ENCODE measurements at places on chromosomes 13 and 19.

GRCh38 chr13:33483471-33483870 is 197.9 kb upstream of the STARD13 start:
- no peak for DNase-seq

DNA sequence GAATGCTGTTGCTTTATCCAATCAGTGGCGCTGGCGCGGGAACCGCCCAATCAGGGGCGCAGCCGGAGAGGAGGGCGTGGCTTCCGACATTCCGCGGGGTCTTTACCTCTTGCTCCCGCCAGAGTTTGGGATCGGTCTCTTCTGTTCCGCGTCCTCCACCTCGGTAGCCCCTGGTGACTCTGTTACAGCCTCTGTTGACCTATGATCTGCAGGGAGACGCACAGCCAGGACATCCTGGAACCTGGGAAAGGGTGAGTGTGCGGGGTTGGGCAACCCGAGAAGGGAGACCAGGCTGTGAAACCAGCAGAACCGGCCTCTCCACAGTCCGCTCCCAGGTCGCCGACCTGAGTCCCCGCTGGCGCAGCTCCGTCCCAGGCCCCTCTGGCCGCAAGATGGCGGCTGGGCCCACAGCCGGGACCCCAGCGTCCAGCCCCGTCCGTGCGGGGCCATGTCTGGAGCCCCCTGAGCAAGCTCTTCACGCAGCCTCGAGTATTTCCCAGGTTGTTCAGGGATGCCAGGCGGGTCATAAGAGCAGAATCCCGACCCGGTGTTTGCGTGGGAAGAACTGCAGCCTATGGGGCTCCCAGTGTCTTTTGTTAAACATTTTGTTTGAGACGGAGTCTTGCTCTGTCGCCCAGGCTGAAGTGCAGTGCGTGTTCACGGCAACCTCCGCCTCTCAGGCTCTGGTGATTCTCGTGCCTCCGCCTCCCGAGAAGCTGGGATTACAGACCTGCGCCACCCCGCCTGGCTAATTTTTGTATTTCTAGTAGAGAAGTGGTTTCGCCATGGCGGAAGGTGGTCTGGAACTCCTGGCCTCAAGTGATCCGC is 4.4 kb upstream of the ZNF681 start:
- peak; percentile 66 for DNase-seq

DNA sequence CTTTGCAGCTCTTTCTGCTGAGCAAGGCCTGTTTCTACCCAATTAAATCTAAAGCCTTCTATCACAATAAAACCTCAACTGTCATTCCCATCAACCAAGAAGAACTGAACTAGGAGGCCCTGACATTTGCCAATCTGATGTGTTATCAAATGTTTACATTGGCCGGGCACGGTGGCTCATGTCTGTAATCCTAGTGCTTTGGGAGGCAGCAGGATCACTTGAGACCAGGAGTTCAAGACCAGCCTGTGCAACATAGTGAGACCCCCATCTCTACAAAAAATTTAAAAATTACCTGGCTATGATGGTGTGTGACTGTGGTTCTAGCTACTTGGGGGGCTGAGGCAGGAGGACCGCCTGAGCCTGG is 2.8 kb upstream of the FBXO17 start:
- DNase-seq: no peak

- no peak for DNase-seq
These were observed 80.1 kb downstream of the IPO5 start for GRCh38 chr13:98033277-98034247.

GRCh38 chr13:107721125-107721869 is 494.0 kb downstream of the LIG4 start:
- DNase-seq: no peak

- DNase-seq: peak; percentile 12
These were observed 38.6 kb downstream of the LIG4 start for GRCh38 chr13:108176685-108177274.

GRCh38 chr19:30430206-30430734 is 58.1 kb downstream of the ZNF536 start:
- no peak for DNase-seq

GRCh38 chr13:112783978-112784371 is 94.1 kb downstream of the ATP11A start:
- no peak for DNase-seq

DNA sequence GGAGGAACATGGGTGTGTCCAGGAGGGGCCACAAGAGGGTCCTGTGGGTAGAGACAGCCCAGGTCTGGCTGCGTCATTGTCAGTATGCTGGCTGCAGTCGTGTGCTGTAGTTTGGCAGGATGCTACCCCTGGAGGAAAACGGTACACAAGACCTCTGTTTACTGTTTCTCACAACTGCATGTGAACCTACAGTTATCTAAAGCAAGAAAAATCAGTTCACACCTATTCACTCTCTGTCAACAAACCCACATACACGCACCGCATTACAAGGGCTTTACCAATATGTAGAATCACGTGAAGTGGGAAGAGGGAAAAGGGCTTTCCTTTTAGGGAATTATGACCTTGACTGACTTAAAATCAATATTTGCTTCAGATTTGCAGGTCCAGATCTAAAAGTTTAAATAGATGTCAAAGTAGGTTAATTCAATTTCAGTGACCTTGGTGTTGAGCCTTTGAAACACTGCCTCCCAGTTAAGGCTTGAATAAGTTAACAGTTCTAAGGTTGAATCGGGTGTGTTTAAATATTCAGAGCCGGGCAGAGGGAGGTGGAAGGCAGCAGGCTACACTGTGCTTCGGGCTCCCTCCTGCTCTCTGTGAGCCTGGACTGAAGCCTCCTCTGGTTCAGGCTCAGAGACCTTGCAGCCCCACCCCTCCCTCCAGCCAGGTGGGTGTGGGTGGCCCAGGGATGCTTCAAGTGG is 17.2 kb upstream of the MCF2L start:
- no peak for DNase-seq

DNA sequence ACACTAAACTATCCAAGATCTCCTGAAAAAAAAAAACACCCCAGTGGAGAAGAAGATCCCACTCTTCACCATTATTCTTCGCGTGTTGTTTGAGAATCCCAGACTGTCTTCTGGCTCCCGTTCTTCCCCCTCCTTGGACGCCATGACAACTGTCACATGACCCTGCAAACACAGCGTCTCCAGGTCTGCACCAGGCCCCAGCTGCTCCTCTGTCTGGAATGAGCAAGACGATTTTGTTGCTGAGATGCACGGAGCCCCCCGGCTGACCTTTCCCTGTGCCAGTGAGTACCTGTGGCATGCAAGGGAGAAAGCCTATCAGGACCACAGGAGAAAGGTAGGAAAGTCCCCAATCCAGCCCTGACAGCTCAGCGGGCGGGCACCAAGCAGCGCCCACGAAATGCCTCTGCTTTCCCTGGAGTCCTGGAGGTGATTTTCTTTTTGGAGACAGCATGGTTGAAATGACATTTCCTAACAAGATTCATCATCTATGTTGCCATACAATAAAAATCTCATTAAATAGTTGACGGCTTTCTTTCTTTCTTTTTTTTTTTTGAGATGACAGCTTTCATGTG is at the start of gene CFAP97D2:
Gene CFAP97D2 (plus strand): TSS at position 171 of the 572 bp plus-strand sequence. CDS start 74 bp downstream, at position 245.
- DNase-seq: no peak

DNA sequence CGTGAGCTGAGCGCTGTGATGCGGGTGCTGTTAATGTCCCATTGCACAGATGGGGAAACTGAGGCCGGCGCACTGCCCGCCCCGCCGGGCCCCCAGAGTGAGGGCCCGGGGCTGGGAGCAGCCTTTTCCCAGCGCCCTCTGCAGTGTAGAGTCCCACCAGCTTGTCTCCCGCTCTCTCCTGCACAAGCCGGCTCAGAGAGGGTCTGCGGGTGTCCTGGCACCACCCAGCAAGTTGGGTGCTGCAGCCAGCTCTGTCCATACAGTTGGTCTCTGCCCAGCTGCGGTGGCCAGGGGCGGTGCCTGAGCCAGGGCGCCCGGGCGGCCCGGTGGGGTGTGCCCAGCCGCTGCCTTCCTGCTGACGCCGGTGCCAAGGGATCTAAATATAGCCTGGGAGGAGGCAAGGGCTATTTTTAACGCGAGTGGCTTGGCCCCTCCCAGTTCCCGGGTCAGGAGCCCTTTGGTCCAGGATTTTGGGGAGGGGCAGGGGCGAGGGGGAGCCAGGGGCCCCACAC is 19.3 kb downstream of the GADD45B start:
- DNase-seq: no peak

GRCh38 chr13:76921516-76921915 is 26.8 kb upstream of the ACOD1 start:
- DNase-seq: no peak

GRCh38 chr13:113886561-113887112 is 22.8 kb upstream of the GAS6 start:
- DNase-seq: no peak

DNA sequence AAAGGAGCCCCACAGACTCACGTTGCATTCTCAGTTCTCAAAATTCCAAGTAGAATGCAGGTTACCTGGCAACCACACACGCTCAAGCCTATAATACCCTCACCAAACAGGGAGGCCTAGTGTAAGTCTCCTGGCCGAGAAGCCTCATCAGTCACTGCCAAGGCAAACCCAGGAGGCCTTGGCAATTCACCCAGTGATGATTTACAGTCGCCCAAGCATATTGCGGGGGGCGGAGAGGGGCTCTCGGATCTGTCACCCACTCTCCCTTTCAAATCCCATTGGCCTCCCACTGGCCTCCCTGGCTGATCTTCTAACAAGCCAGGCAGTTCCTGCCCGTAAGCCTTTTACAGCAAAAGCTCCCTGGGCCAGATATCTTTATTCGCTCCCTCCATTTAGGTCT is 1.1 kb downstream of the AKAP8L start:
- DNase-seq: no peak

DNA sequence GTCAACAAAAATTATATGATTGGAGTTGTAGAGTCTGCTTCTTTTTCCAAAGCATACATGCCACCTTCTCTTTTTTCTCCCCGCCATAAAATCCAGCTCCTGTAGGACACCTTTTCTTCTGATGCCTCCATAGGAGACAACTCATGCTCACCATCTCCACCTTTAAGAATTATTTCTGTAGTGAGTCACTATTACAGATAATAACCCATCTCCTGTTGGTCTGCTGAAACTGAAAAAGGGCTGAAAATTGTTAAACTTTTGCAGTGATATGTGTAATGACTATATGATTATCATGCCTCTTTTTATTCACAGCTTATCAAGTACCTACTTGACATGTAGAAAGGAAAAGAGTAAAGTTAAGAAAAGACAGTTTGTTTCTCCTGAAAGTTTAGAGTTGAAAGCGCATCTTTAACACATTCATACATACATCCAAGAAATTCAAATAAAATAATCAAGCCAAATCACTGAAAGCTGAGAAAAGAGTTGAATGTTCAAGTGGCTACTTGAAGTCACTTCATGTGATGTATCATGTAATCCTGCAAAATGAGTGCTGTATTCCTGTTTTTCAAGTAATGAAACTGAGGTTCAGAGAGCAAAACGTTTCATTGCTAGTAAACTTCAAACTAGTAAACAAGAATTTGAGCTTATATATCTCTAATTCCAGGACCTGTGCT is 35.5 kb upstream of the LPAR6 start:
- DNase-seq: no peak

GRCh38 chr19:944663-945241 is 18.9 kb downstream of the ARID3A start:
- DNase-seq: no peak

- DNase-seq: no peak
These were observed 6.6 kb upstream of the GIPC1 start for GRCh38 chr19:14502334-14503092.

GRCh38 chr13:27280009-27280656 is 9.5 kb downstream of the RASL11A start:
- no peak for DNase-seq

DNA sequence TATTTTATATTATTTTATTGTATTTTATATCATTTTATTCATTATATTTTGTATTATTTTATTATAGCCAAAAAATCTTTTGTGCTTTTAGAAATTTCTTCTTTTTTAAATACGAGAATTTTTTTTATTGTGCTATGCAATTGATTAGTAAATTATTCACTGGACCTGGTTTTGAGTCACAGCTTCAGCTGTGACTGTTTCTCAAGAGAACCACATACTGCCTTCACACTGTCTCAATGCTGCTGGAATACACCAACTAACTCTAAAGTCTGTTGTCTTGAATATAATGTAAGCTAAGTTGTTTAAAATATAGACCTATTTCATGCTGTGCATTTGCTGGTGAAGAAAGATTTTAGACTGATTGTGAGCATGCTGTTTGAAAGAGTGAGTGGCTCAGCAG is 423.6 kb downstream of the NDFIP2 start:
- DNase-seq: no peak

- no peak for DNase-seq
These were observed 6.5 kb upstream of the RLN3 start for GRCh38 chr19:14021474-14021873.

DNA sequence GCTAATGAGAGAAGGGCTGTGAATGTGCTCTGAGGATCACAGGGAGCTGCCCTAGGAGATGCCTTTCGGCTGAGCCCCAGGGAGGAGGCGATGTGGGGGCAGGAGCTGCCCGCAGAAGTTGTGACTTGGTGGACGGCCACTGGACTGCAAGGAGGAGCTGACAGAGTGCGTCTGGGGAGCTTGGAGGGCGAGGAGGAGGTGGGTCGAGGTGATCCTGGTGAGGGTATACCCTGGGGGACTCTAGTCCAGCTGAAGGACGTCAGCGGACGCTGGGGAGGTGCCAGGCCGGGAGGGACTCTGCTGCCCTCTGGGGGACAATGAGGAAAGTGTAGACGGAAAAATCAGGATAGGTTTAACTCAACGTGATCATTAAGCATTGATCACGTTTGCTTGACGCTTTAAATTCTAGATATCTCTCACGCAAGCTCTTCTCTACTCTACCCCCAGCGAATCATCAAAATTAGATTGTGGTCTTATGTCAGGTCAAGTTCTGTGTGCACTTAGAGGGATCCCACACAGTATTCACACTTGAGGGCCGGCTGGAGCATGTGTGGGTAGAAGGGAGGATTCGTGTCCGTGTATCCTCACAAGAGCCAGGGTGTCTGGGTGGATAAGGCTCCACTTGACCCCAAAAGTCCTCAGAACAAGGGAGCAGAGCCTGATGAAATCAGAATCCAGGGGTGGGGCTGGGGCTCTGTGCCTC is 3.3 kb upstream of the CEACAM7 start:
- DNase-seq: no peak

Data from activated CD4-positive, CD25-positive, alpha-beta regulatory T cell (primary cell).